ENCODE measurements at places on chromosomes 13 and 19.

GRCh38 chr13:33838647-33839046 is 20.7 kb downstream of the RFC3 start:
- DNase-seq: no peak
- no peaks in the 10 kb centered on the region for H3K27me3 ChIP-seq
- H3K4me1 ChIP-seq: no peaks in the 10 kb centered on the region
- H3K36me3 ChIP-seq: no peaks in the 10 kb centered on the region
- no peak overlapping the region for H3K27ac ChIP-seq

GRCh38 chr13:100645382-100645781 is 29.2 kb downstream of the TMTC4 start:
- H3K27ac ChIP-seq: no peak overlapping the region
- no peaks in the 10 kb centered on the region for H3K4me1 ChIP-seq
- H3K4me3 ChIP-seq: no peak overlapping the region
- H3K36me3 ChIP-seq: peaks cover 11% of the 10 kb centered on the region
- no peak for DNase-seq
- no peaks in the 10 kb centered on the region for H3K27me3 ChIP-seq

- no peak overlapping the region for H3K27ac ChIP-seq
- H3K4me1 ChIP-seq: peaks cover 16% of the 10 kb centered on the region
- peak; percentile 42 for DNase-seq
- no peaks in the 10 kb centered on the region for H3K27me3 ChIP-seq
- H3K4me3 ChIP-seq: peak overlapping the region; percentile 56
Observed at GRCh38 chr19:35509861-35510625, 3.4 kb downstream of the DMKN start.

DNA sequence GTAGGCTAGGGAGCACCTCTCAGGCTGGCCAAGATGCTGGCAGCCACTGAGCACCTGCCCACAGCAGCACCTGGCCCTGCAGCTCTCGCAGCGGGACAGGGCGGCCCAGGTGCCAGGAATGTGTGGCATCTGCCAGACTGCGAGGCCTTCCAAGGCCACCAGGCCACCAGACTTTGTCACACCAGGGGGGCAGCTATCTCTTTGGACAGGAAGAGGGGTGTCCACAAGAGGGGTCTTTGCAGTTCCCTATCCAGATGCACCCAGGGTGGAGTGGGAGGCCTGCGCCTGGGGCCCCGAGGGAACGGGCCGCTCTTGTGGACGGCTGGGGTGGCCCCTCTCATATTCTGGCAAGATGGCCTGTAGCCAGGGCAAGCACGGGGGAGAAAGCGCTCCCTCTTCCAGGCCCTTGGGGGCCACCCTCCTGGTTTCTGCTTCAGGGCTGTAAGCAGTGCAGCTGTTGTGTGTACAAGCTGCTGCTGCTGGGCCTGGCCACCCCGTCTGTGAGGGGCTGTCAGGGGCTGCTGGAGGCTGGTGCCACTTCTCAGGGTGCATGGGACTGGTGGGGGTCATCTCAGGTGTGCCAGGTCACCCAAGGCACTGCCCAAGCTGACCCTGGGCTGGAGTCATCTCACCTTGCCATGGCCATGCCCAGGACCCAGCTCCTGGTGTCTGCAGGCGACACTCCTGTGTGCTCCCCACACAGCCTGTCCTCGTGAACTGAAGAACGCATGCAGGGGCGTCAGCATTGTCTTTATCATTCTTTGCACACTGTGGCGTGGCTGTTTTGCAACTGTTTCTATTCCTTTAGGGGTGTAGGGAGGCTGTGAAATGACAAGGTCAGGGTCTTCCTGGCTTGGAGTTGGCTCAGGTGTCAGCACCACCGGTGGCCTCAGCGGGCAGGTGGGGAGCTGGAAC is 1.8 kb downstream of the TEX29 start:
- no peaks in the 10 kb centered on the region for H3K36me3 ChIP-seq
- H3K27ac ChIP-seq: no peak overlapping the region
- no peak overlapping the region for H3K4me3 ChIP-seq
- no peak for DNase-seq
- H3K27me3 ChIP-seq: no peaks in the 10 kb centered on the region
- H3K4me1 ChIP-seq: no peaks in the 10 kb centered on the region

DNA sequence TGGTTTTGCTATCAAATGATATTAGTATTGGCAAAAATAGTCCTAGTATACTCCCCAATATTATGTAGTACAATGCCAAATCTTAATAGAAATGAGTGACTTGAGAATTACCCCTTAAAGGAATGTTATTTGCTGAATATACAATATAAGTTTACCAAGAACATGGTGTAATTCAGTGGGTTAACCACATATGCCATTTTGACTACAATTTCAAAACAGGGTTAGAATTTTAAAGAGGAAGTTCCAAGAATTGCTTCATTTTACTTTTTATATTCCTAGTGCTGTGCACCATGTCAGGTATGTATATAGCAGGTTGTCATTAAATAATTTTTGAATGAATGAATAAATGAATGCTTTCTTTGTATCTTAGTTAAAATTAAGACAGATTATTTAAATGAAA is 66.3 kb downstream of the LMO7 start:
- no peak for DNase-seq
- H3K4me3 ChIP-seq: no peak overlapping the region
- no peaks in the 10 kb centered on the region for H3K27me3 ChIP-seq
- no peaks in the 10 kb centered on the region for H3K4me1 ChIP-seq
- no peak overlapping the region for H3K27ac ChIP-seq
- H3K36me3 ChIP-seq: no peaks in the 10 kb centered on the region

DNA sequence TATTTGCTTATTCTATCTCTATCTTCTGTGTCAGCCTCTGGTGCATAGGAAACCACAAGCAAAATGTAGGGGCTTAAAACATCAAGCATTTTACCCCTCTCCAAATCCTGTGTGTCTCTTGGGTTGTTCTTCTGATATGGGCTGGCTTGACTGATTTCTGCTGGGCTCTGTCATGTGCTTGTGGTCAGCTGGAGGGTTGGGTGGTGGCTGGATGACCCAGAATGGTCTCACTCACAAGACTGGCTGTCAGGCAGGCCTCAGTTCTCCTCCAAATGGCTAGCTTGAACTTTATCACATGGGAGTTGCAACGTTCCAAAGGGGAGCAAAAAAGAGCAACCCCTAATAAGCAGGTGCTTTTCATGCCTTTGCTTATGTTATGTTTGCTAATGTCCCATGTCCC is 9.6 kb upstream of the LYPD5 start:
- H3K27ac ChIP-seq: no peak overlapping the region
- DNase-seq: no peak
- H3K4me3 ChIP-seq: no peak overlapping the region

- H3K36me3 ChIP-seq: no peaks in the 10 kb centered on the region
- H3K4me3 ChIP-seq: peak overlapping the region; percentile 64
- peak; percentile 70 for DNase-seq
- no peak overlapping the region for H3K27ac ChIP-seq
- peaks cover 29% of the 10 kb centered on the region for H3K4me1 ChIP-seq
- H3K27me3 ChIP-seq: no peaks in the 10 kb centered on the region
Observed at GRCh38 chr19:18436671-18437490, 1.1 kb downstream of the ISYNA1 start.

DNA sequence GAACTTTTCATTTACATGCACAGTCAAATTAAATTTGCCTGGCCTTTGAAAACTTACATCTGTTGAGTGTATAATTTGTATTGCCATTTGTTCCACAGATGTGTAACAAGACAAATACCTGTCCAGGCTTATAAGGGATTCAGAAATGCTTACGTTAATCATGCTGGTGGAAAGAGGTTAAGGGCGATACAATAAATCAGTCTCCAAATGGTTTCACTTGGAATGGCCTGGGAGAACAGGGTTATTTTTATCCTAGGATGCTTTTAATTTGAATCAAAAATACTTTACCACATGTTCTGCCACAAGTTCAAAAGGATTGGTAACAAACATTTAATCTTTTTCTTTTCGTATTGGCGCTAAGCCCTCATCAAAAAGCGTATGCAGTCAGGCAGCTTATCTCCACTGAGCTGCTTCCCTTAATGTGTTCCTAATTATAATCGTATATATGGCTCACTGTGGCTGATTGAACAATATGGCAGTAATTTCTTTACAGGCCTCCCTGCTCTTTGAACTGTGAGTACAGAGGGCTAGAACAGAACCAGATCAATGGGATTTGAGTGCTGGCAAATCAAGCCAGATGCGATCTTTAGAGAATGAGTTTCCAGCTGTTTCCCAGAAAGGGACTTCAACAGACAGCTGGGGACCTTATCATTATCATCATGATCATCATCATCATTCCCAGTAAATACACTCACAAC is 425.7 kb downstream of the SPRY2 start:
- no peak overlapping the region for H3K4me3 ChIP-seq
- no peaks in the 10 kb centered on the region for H3K36me3 ChIP-seq
- H3K27me3 ChIP-seq: no peaks in the 10 kb centered on the region
- H3K27ac ChIP-seq: no peak overlapping the region

Measured in effector memory CD4-positive, alpha-beta T cell (primary cell).